ENCODE measurements at places on chromosomes 5 and 9. TPM values are rescaled to one million over a fixed set of nuclear protein-coding genes. Genes with fewer than 3 reads are reported as not detected.

TBC1D9B gene
- 56.4 TPM for total RNA-seq

HRCT1 gene
- total RNA-seq, result 0.83 TPM

ZNF354C gene
- 7.9 TPM for total RNA-seq

TOR2A gene
- total RNA-seq, result 4.5 TPM

RFESD gene
- 3.1 TPM for total RNA-seq

SPDL1 gene
- 22.3 TPM for total RNA-seq

PCDHGC5 gene
- total RNA-seq, result 8.1 TPM

TAF1L gene
- total RNA-seq, result under 0.01 TPM

CER1 gene
- total RNA-seq, result not detected

NUDT12 gene
- 11.1 TPM for total RNA-seq

PDGFRB gene
- total RNA-seq, result 126 TPM

TAS2R1 gene
- total RNA-seq, result not detected

BTNL8 gene
- not detected for total RNA-seq

BARX1 gene
- not detected for total RNA-seq

LECT2 gene
- not detected for total RNA-seq

PRR16 gene
- 9.3 TPM for total RNA-seq

GHR gene
- total RNA-seq, result 3.5 TPM

FAM120A gene
- 153 TPM for total RNA-seq

FBXW5 gene
- total RNA-seq, result 239 TPM

IL9 gene
- not detected for total RNA-seq

GLDC gene
- 0.58 TPM for total RNA-seq

PCDHAC1 gene
- total RNA-seq, result under 0.01 TPM

TGFBI gene
- total RNA-seq, result 1,490 TPM

OLFM1 gene
- total RNA-seq, result 4.9 TPM

KCNV2 gene
- total RNA-seq, result not detected

TAF11L5 gene
- not detected for total RNA-seq

NUTM2G gene
- not detected for total RNA-seq

ACSL6 gene
- total RNA-seq, result not detected

IL5 gene
- total RNA-seq, result not detected

GRIN3A gene
- not detected for total RNA-seq

TNC gene
- 85.3 TPM for total RNA-seq
